ENCODE measurements at places on chromosomes 12 and 14. TPM values are rescaled to one million over a fixed set of nuclear protein-coding genes. Genes with fewer than 3 reads are reported as not detected.

The BEST3 gene
- 0.07 TPM for total RNA-seq

The NGDN gene
- 51.7 TPM for total RNA-seq

The CHFR gene
- 50.2 TPM for total RNA-seq

The STXBP6 gene
- total RNA-seq = 0.04 TPM

The ENDOU gene
- total RNA-seq = not detected

The SERPINA9 gene
- not detected for total RNA-seq

The DIO3 gene
- not detected for total RNA-seq

The KRT74 gene
- total RNA-seq = not detected

The POTEG gene
- total RNA-seq = not detected

DNA sequence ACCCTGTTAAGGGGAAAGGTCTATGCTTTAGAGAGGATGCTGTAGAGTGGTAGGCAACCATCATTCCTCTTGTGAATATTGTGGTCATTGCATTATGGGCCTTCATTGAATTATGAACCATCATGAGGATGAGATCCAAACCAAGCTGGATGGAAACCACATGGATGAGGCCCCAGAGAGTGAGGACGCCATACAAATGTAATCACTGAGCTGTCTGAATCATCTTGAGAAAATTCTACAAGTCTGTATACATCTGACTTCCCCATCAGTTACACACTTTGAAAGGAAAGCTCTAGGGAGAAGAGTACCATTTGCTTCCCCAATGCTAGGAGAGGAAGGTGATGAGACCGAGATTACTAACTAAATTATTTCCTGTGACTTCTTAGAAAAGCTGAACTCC, 172.9 kb downstream of the CACNA1C start:
- DNase-seq = no peak

GRCh38 chr12:90290980-90291975, 582.6 kb upstream of the ATP2B1 start:
- peak; percentile 69 for DNase-seq

DNA sequence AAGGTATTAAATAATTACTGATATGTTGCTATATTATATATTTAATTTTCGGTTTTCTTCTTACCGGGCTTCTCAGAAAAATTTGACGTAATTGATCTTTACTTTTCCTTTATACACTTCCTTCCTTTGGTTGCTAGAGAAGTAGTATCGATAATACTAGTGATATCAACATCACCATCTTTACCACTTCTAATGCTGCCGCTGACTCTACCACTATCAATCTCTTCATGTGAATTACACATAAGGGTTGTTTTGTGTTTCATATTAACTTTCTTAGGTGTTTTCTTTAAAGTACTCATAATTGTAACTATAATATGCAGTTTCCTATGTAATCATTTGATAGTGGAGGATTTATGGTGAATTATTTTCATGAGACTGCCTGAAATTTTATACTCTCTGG, 30.9 kb upstream of the KLRF1 start:
- DNase-seq = no peak

DNA sequence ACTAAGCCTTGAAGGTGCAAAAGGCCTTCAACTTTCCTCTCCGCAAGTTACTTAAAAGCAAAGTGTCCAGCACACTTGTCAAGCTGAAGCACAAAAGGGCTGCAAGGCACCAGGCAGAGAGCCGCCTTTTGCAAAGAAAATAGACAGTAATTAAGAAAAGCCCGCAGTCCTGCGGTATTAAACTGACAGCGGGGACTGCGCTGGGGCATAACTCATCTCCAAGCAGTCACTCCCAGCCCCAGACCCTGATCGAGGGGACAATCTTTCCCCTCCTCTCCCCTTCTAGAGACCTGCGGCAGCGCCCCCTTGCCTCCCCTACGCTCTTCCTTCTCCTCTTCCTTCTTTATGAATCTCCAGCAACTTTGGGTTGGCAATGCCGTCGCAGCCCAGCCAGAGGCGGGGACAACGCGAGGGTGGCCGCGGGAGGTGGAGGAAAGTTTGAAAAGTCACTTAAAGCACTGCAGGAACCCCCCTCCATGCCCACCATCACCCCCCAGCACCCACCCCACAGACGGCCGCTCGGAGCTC, 200.9 kb upstream of the CAND1 start:
- no peak for DNase-seq

GRCh38 chr12:49428793-49429192, 61.5 kb downstream of the SPATS2 start:
- DNase-seq = no peak

- DNase-seq = no peak
These were observed 81.2 kb downstream of the PRKD1 start for GRCh38 chr14:29846339-29847055.

GRCh38 chr14:93309427-93309966, 23.3 kb downstream of the BTBD7 start:
- no peak for DNase-seq

GRCh38 chr14:29953501-29953900, 25.9 kb upstream of the PRKD1 start:
- no peak for DNase-seq

- DNase-seq = no peak
These were observed 498.7 kb downstream of the TMEM121 start for GRCh38 chr14:106024983-106025604.

DNA sequence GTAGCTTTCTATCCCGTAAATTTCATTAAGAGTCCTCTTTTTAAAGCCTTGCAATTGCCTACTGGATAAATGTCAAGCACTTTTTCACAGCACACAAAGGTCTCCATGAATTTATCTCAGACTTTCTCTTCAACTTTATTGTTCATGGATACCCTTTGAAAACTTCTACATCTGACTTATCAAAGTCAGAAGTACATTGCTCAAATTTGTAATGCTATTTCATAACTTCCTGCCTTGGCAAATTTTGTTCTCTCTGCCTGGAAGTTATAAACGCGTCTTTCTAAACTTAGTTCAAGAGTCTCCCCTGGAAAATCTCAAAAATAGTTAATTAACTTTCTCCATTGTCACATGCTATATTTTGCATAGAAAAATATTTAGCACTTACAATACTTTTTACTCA, 55.9 kb upstream of the RERGL start:
- DNase-seq = no peak

- no peak for DNase-seq
These were observed 219.8 kb downstream of the RPS29 start for GRCh38 chr14:49366416-49366815.

GRCh38 chr14:34582117-34582680, 42.7 kb upstream of the EAPP start:
- no peak for DNase-seq

- DNase-seq = no peak
These were observed 1122.1 kb upstream of the SEL1L start for GRCh38 chr14:82655770-82656169.

DNA sequence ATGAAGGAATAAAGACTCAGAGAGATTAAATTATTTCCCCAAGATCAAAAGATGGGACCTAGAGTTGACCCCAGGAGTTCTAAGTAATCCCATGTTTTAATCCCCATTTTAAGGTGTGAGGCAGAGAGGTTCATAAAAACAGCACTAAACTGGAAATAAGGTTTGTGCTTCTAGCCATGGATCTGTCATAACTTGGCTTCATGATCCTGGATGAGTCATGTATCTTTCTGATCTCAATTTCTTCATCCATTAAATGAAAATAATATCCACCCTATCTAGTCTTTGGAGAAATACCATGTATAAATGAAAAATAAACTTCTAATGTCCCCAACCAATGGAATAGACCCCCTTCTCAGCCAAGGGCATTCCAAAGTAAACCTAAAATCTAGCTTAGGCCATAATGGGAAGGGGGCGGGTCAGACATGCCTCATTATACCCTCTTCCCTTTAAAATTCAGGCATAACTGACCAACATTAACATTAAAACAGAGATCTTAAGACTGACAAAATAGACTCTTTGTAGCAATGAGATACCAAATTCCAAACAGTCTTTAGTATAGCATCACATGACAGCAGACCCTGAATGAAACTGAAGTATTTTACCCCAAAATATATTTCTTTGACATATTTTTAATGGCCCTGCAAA, 47.8 kb downstream of the SLC41A2 start:
- DNase-seq = no peak

GRCh38 chr12:74482115-74482514, 55.5 kb upstream of the ATXN7L3B start:
- no peak for DNase-seq

DNA sequence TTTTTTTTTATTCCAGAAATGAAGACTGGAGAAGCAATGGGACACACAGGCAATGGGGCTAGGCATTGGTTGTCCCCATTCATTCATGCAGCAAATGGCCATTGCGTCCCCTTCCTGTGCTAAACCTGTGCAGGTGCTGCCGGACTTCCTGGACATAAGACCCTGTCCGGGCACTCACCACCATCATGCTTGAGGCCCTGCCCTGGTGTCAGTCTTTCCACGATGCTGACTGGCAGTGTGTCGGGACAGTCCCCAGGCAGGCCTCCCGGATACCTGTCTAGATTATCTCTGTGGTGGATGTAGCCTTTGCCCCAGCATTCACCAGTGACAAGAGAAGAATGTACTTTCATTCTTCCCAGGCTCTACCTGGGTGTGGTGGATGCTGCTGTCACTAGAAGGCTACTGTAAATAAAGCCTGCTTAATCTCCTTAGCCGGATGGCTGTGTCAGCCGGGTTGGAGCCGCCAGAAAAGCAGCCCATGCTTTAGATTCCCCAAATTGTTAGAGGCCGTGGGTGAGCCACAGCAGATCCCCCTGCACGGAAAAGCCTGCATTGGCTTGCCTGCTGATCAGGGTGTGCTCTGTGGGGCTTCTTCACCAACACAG, 94.5 kb upstream of the PARP11 start:
- no peak for DNase-seq

DNA sequence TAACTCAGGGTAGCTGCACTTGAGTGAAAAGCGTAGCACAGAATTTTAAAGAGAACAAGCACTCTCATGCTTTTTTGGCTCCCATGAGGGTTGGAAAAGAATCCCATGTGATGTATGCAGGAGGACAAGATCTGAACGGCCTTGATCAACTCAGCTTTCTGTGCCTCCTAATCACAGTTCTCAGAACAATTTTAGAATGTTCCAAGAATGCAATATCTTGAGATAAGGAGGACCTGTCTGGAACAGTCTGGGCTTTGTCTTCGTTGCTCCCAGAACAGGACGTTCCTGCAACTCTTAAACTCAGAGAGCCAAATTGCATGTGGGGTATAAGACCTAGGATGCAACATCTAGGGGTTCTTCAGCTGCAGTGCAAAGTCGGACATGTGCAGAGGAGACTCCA, 582.7 kb downstream of the RERGL start:
- DNase-seq = no peak

GRCh38 chr14:75335571-75335970, 56.9 kb downstream of the FOS start:
- DNase-seq = no peak

GRCh38 chr12:125069616-125070015, 4.4 kb downstream of the AACS start:
- DNase-seq = no peak

DNA sequence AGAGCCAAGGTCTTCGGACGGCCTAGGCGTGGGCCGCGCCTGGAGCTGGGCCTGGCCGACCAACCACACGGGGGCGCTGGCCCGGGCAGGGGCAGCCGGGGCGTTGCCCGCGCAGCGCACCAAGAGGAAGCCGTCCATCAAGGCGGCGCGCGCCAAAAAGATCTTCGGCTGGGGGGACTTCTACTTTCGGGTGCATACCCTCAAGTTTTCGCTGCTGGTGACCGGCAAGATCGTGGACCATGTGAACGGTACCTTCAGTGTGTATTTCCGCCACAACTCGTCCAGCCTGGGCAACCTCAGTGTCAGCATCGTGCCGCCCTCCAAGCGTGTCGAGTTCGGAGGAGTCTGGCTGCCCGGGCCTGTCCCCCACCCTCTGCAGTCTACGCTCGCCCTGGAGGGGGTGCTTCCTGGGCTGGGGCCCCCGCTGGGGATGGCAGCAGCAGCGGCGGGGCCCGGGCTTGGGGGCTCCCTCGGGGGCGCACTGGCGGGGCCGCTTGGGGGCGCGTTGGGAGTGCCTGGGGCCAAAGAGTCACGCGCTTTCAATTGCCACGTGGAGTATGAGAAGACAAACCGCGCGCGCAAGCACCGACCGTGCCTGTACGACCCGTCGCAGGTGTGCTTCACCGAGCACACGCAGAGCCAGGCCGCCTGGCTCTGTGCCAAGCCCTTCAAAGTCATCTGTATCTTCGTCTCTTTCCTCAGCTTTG, 4.4 kb upstream of the SHMT2 start:
- no peak for DNase-seq

GRCh38 chr14:92490239-92490959, 23.2 kb upstream of the RIN3 start:
- no peak for DNase-seq

DNA sequence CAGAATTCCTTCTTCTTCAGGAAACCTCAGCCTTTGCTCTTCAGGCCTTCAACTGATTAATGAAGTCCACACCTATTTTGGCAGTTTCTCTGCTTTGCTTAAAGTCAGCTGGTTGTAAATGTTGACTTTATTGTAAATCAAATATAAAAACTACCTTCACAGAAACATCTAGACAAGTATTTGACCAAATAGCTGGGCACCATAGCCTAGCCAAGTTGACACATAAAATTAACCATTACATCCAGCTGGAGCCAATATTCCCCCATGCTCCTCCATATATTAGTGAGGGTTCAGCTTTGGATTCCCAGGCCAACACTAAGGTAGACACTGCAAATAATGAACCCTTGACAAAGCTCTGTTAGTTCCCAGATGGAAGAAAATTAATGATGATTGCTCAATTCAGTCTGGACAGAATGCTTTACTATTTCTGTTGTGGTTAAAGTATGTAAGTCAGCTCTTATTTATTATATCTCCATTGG, 125.5 kb downstream of the ZFP36L1 start:
- DNase-seq = no peak

GRCh38 chr14:72743626-72744025, 150.3 kb downstream of the DPF3 start:
- no peak for DNase-seq

GRCh38 chr14:54316652-54317051, 80.2 kb upstream of the CDKN3 start:
- no peak for DNase-seq

GRCh38 chr14:61696753-61697318, 1.5 kb downstream of the HIF1A start:
- DNase-seq = no peak

GRCh38 chr12:104315326-104316224, 12.0 kb downstream of the EID3 start:
- no peak for DNase-seq
